NCI-H1436 treated with DMSO at 0.1 percent for 48 hours (cell line): ENCODE measurements at places on chromosomes 13 and 19.

DNA sequence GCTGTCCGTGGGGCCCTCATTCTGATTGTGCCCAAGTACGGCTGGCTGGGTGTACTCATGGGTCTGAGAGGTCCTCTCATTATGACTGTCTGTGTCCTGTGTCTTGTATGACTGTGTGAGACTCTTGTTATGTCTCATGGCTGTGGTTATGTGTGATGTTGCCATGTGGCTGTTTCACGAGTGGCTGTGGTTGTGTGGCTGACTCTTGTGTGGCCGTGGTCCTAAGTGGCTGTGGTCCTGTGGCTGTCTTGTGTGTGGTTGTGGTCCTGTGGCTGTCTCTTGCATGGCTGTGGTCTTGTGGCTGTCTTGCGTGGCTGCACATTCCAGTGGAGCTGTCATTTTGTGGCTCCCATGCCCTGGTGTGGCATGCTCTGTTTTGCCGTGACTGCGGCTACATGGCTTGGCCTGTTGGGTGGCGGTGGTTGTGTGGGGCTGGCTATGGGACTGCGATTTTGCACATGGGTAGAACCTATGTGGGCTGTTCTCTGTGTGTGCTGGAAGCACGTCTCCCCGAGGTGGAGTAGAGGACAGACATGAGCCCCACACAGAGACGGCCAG is 2.5 kb downstream of the LYL1 start:
- no peak for DNase-seq

- no peak for DNase-seq
These were observed 8.7 kb downstream of the SHISA7 start for GRCh38 chr19:55434356-55434919.

- no peak for DNase-seq
These were observed 5.7 kb downstream of the MYH14 start for GRCh38 chr19:50209131-50209530.

GRCh38 chr13:74866101-74866500 is 615.9 kb downstream of the TBC1D4 start:
- no peak for DNase-seq

- no peak for DNase-seq
These were observed 31.5 kb downstream of the ACTN4 start for GRCh38 chr19:38678891-38679494.

DNA sequence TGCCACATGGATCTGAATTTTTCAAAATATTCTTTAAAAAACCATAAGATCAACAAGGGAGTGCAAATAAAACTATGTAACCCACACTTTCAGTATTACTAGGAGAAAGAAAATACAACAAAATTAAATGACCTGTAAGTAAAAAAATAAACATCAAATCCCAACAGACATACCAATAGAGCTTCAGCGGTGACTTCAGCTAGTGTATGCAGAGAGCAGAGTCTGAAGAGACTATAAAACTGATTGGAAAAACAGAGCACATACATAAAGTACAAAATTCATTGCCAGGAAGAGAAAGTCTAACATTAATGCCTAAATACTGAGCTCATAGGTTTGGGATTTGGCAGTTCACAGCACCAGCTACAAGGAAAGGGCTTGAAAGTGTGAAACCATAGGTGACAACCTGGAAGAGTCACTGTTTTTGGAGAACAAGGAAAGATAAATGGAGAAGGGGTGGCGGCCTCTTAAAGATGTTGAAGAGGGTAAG is 291.1 kb downstream of the LMO7 start:
- DNase-seq, result no peak

DNA sequence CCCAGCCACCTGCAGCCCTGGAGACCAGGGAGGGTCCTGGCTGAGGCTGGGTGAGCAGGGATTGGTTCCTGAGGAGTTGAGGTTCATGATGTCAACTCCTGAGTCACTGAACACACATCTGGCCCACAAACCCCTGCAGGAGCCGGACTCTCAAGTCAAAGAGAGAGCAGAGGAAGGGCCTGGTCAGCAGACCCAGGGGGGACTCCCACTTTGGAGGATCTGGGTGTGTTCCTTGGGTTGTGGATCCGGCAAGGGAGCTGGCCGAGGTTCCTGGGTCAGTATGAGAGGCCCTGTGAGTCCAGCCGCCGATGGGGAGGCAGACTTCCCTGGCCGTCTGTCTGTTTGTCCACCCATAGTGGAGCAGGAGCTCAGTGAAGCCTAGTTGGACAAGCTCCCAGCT is 4.0 kb downstream of the SLC7A10 start:
- no peak for DNase-seq

DNA sequence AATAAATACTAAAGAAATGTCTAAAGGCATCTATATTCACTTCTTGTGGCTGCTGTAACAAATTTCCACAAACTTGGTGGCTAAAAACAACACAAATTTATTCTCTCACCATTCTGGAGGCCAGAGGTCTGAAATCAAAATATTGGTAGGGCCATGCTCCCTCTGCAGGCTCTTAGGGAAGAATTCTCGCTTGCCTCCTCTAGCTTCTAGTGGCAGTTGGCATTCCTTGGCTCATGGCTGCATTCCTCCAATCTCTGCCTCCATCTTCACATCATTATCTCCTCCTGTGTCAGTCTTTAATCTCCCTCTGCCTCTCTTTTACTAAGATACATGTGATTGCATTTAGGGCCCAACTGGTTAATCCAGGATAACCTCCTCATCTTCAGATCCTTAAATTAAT is 54.1 kb upstream of the RFXAP start:
- DNase-seq, result no peak

DNA sequence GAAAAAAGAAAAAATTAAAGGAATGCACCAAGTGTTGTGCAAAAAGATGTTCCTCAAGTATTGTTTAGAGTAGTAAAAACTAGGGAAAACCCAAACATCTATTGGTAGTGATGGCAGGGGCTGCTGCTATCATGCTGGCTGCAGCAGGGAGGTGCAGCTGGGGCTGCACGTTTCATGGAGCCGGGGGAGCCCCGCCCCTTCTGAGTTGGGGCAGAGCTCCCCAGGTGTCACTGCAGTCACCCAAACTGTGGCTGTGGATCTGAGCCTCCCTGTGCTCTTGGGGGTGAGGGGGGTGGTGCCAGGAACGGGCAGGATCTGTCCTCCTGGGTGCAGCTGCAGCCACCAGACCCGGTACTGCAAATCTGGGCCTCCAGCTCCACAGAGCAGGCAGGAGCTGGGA is 11.5 kb upstream of the UBE2S start:
- no peak for DNase-seq

- no peak for DNase-seq
These were observed 8.9 kb upstream of the TPM4 start for GRCh38 chr19:16067205-16067938.

- DNase-seq, result no peak
These were observed 480.4 kb downstream of the FOXO1 start for GRCh38 chr13:40186041-40186440.

DNA sequence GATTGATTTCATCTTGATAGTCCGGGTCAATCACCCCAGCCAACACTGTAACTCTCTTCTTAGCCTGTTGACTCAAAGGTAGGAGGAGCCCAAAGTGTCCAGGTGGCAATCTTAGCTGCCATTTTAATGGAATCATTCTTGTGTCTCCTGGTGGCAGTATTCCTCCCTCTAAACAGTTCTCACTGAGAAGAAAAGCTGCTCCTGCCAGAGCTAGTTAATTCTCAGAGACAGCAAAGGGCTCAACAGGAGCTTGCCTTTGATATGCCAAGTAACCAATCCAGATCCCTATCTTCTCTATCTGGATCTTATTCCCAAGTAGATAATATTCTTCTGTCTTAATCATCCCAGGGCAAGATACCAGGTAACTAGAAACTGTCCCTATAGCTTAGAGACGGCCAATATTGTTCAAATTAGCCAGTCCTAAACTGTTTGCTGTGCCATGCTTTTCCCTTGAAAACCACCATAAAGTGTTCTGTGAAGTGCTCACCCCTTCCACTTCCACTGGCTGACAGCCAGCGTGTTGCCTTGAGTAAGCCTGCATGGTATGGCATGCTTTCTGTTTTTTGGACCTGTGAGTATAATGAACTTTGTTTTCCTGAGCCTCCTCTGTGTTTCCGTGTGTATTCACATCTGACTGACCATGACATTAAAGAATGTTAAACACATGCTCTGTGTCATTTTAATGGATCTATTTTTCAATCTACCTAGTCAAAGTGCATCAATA is 463.7 kb upstream of the SLITRK5 start:
- DNase-seq, result no peak

DNA sequence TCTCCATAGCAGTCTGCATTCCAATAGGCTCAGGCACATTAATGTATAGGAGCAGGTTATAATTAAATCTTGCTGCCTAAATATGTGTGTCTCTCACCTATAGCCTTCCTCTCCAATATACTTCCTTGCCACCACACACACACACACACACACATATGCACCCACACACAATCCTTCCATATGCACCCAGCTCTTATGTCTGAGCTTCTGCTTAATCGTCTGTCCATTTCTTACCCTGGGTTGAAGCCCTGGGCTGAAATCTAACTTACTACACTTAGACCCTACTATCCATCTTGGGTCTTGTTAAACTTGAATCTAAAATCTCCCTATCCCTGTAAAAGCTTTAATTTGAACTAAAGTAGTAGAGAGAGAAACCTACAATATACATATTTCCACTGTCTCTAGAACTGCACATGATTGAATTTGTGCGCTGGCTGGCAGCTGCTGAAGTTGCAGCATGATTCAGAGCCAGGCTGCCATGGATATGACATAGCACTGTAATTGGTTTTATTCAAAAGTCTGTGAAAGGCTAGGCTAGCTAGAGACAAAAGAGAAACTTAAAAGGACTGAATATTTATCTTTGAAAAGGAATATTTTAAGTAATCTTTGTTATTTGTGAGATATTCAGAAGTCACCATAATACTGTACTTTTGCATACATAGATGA is 25.7 kb upstream of the FREM2 start:
- DNase-seq, result no peak

- no peak for DNase-seq
These were observed 29.3 kb upstream of the GRTP1 start for GRCh38 chr13:113393226-113393562.

DNA sequence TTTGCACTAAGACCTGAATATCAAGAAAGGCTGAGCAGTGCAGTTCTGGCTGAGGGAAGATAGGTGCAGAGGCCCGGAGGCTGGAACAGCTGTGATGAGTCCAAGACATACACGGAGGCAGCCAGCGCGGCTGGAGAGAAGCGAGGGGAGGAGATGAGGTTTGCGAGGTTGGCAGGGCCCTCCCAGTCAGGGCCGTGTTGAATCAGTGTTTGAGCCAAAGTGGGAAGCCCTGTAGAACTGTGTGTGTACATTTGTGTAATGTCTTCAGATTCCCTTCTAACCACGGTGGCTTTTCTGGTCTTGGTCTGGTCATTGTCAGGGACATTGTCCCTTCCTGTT is 34.9 kb downstream of the PAK4 start:
- DNase-seq, result no peak

GRCh38 chr19:21765151-21765550 is 2.2 kb downstream of the ZNF100 start:
- no peak for DNase-seq

- DNase-seq, result no peak
These were observed 367.6 kb downstream of the DNAJC15 start for GRCh38 chr13:43391036-43391435.

DNA sequence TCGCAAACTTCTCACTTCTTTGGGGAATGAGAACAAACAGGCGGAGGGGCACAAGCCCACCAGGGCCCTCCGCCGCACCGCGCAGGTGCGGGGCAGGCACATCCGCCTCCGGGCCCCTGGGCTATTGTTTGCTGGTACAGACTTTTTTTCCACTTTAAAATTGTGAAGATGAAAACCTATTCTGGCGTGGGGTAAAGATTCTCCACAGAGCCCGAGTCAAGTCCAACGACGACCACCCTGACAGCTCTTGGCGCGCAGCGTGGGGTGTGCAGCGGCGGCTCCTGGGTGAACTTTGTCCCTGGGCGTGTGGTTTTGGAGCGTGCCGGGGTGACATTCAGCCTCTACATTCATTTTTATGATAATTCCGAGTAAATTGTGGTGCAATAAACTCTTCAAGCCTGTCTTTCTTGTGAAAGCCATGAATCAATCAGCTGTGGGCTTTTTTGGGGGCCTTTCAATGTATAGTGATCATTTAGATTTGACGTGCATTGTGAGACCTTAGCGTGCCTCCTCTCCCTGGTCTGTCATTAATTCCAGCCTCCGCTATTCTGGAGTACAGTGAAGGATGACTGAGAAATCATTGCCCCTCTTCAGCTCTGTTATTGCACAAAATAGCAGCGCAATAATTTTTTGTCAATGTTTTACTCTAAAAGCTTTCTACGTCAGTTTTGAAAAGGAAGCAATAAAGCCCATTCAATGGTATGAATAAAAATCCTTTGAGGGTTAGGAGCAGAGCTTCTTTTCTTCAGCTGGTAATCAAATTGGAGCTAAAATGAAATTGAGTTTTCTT is 90.0 kb downstream of the TEX29 start:
- no peak for DNase-seq

DNA sequence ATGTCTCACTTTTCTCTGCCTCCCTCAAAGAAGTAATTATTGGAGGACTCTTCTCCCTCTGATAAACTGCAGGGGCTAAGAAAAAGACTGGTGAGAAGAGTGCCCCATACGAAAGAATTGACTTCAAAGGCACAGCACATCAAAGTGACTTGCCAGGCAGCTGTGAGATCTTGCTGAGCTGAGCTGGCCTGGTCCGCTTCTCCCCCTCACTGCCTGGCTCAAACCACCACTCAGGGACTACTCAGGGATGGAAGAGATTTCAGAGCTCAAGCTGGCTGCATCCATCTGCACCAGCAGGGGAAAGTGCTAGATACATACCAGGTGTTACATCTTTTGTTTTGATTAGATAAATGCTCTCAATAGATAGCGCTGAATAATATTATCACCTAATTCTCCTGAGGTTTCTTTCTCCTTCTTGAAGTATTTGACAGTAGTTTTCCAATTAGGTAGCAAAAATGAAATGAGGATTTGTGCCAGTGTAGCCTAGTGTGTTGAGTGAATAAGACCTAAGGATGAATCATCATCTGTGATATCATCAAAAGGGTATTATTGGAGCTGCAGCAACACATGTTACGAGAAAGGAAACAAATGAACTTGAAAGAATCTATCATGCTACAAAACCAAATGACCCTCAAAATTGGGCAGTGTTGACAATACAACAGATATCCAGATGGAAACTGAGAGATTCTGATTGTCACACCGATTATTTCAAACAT is 379.8 kb downstream of the TBC1D4 start:
- no peak for DNase-seq

- no peak for DNase-seq
These were observed 1.5 kb downstream of the TCF3 start for GRCh38 chr19:1650650-1651567.

DNA sequence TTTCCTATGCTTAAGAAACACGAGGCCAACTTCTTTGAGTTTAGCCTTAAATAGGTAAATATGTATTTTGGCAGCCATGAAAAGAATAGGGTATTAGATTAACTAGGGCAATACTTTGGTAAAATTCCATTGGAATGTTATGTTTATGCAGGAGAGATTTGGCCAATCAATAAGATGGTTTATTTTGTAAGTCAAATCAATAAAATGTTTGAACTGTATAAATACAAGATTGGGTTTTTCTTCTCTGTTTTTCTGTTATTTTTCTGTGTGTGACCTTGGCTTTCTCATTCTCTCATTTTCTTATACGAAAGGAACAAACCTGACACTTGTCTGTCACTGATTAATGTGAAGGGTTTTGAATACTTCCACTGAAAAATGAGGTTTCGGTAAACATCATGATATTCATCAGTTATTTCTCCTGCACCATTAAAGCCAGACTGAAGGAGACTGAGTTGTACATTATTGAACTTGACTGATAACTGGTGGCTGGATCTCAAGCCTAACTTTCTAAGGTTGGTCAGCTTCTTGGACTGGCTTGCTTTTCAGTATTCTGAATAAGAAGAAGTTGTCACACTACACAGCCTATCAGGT is 8.6 kb downstream of the FRY start:
- no peak for DNase-seq
